ENCODE measurements at places on chromosomes 5 and 9. TPM values are rescaled to one million over a fixed set of nuclear protein-coding genes. Genes with fewer than 3 reads are reported as not detected.

DNA sequence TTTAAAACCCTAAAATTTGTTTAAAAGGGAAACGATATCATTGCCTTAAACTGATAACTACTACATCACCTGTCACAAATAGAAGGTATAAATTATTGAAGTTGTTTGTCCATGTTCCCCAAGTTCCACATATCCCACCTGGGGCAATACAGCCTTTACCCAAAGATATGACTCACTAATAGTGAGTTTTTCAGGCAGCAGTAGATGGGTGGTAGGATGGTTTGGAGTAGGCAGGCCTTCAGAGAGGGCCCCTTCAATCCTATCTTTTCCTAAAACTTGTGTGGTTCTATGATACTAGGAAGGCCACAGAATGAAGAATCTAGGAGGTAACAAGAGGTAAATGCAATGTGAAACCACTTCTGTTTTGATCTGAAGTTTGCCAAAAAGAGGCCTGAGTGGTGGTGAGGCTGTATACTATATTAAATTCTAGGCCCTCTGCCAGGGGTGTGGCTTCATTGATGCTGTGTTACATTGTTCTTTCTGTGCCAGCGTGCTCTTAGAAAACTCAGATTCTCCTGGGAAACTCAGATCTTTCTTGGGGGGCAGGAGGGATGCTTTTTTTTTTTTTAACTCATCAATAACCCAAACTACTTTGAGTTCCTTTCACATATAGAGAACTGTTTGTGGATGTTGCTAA is 7.2 kb downstream of the CYSTM1 start:
- DNase-seq, result no peak

PCDHB12 gene
- 1.1 TPM for total RNA-seq

- DNase-seq, result no peak
These were observed 839.3 kb upstream of the ARRDC3 start for GRCh38 chr5:92222449-92222848.

CDC20B gene
- total RNA-seq, result not detected

DNA sequence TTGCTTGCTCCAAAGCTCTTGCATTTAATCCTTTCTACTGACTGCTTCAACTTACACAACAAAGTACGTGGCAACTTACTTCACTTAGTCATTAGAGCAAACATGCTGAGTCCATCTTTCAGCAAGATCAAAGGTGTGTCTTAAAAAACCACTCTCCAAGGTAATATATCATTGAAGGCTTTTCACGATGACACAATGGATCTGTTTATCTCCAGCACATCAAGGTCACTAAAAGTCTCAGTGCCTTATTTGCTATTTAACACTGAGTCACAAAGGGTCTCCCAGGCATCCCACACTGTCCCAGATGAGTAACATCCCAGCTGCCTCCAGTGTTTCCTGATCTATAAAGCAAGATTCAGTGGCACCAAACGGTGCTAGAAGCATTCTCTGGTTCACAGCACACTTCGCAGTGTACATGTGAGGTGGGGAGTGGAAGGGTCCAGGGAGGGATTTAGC is 3.7 kb upstream of the CLK4 start:
- no peak for DNase-seq

DNA sequence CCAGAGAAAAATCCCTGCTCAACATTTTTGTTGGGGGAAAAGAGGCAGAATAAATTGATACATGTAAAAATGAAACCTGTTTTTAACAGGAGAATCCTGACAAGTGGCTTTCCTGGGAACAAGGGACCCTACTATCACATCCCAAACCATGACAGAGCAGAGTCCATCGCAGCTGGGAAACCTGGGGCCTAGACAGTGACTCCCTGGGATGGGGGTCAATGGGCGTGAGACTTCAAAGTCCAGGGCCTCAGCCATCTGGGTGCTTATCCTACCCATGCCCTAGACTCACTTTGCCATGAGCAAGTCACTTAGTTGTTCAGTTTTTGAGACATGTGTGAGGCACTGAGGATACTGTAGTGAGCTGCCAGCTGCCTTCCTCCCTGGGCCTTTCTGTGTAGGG is 5.7 kb downstream of the TCOF1 start:
- DNase-seq, result no peak

GRCh38 chr9:27053369-27054022 is 48.0 kb upstream of the LRRC19 start:
- no peak for DNase-seq

DNA sequence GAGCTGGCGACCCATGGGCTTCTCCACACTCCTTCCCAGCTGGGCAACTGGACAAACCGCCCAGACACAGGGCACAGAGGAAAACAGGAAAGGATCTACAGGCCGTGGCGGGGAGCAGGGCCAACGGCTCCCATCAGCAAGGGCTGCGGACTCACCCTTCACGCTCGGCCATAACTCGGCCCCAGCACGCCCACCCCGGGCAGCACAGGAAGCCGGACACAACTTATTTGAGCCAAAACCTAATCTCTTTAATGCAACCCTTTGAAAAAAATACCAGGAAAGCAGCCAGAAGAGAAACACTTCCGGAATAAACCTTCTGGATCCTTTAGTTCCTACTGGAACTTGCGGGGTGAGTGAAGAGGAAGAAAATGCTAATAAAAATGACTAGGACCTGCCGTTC is 59.9 kb downstream of the VAV2 start:
- no peak for DNase-seq

ASS1 gene
- 26.8 TPM for total RNA-seq

ACER2 gene
- 4.2 TPM for total RNA-seq

GRCh38 chr9:72597181-72597517 is 75.7 kb downstream of the TMC1 start:
- DNase-seq, result no peak

All from spleen (tissue), 13 donors.